Brain microvascular endothelial cell (primary cell): ENCODE measurements at places on chromosomes 1 and 21.

GRCh38 chr1:35269201-35269988, 886 bp downstream of the ZMYM4 start:
- no peak for DNase-seq

- DNase-seq: peak; percentile 73
Measured at GRCh38 chr21:38343691-38344090, 86.9 kb downstream of the KCNJ15 start.

GRCh38 chr1:228366866-228367741, 39.5 kb downstream of the TRIM11 start:
- no peak for DNase-seq

- peak; percentile 31 for DNase-seq
Measured at GRCh38 chr1:232553050-232553754, 76.7 kb downstream of the SIPA1L2 start.

DNA sequence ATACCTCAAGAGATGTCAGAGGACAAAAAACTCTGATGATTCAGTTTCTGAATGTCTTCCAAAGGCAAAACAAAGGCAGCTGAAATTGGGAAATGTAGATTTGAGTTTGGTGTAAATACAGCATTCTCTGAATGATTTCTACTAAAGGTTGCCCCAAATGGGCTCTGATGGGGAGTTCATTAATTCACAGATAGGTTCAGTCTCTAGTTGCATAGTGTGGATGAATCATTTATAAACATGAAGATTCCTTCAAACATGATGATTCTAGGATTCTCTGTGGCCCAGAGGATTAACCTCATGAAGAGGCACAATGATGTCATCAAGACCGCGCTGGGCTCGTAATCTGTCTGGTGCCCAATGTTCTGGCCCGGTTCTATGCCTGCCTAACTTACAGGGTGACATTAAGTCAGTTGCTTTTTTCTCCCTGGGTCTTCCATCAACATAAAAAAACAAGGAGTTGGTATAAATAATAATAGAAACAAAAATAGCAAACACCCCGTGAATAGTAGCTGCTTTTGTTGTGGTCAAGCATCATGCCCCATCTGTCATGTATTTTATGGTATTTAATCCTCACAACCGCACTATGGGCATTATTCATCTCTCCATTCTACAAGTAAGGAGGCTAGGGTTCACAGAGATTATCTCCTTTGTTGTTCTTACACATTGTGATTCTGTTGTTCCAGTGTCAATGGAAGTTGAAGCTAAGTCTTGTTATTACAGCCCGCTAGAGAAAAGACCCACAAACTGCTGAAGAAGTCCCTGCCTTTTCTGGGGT, 509.6 kb upstream of the USP24 start:
- peak; percentile 66 for DNase-seq

DNA sequence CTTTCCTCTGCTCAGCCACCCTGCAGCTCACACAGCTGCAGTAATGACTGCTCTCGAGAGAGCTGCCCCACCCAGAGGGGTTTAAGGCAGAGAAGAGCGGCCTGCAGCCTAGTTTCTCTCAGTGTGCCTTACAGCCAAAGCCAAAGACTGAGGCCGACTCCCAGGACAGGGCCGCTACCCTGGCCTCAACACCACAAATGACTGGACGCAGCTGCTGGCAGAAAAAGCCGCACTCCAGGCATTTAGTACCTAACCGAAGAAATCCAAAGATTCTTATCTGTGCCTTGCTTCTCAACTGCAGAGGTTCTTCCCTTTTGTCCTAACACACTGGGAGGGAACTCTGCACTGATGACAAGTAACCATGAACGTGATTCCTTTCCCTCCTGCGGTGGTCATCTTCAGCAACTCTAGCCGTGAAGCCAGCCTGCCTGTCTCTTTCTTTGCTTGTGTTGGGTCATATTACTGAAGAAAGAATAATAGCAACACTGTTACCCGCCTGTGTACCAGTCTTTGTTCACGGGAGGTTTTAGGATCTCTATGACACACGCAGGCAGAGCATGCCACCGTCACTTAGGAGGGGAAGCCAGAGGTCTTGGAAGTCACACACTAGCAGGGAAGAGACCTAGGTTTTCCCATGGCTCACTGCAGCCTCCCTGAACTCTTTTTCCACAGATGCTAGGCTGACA, 202.7 kb downstream of the RHOU start:
- DNase-seq: peak; percentile 32

DNA sequence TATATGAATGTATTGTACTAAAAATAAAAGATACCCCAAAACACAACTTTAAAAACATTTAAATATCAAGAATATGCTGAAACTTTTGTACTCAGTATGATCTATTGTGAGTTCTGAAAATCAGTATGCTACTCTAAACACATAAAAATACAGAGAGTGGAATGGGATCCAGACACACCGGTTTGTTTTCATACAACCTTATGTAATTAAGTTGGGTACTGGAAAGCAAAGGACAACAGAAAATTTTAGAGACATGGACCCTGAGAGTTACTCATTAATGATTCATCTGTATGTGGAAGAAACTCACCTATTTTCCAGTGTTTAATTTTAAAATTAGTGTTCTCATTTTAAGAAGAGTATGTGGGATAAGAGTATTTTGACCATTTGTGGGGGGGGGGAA, 927 bp upstream of the CFHR3 start:
- DNase-seq: no peak

DNA sequence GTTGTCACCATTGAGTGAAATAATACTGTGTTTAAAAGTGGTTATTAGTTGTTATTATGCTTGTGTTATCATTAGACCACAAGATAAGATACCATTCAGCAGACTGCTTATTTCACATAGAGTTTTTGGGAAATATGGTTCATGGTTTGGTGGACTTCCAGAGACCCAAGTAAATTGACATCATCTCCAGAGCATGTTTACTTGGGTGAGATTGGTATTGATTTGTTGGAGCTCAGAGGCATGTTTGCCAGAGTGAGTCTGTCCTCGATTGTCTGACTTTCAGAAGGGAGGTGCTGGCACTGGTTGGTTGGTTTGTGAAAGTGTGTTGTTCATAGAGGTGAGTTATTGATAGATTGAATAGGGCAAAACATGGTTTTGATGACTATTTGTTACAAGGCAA, 291.4 kb downstream of the TGFB2 start:
- DNase-seq: peak; percentile 69

DNA sequence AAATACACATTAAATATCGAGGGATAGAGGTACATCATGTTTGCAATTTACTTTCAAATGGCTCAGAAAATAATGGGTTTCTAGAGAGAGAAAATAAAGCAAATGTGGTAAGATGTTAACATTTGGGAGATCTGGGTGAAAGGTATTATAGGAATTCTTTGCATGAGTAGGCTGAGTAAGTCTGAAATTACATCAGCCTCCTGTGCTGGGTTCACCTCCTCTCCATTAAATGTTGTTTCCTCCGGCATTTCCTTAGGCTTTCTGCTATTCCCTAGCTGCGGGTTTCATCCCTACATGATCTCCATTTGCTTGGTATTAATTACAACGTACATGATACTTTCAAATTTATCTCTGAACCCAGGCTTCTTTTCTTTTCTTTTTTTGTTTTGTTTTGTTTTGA, 31.6 kb downstream of the ZMYND12 start:
- DNase-seq: no peak
